ENCODE measurements at places on chromosomes 7 and 10. TPM values are rescaled to one million over a fixed set of nuclear protein-coding genes. Genes with fewer than 3 reads are reported as not detected.

DNA sequence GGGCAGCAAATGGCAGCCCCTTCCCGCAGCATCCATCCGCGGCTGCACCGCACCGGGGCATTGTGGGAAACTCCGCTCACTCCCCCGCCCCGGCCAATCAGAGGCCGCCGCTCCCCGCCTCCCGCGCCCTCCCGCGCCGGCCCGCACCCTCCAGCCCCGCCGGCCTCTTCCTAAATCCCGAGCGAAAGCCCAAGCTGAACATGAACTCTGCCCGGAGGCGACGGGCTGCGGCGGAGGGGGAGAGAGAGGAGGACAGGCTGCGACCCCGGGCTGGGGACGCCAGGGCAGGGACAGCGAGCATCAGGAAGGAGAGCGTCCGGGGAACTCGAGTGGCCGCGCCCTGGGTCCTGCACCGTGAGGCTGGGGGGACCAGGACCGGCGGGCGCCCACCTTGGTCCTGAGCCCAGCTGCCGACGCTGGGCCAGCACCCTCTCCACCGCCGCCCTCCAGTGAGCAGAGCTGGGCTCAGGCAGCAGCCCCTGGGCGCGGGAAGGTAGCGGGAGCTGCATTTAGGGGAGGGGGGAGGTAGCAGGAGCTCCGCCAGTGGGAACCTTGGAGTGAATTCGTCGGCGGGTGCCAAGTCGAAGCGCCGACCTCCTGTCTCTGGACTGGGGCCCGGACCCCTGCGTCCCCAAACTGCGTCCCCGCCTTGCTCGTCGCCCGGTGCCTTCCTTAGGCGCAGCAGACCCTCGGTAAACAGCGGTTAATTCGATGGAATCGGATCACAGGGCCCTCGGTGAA is at the start of gene DGKI:
Gene DGKI, minus strand, starts transcription at position 148 of the 741 bp plus-strand sequence.
- H3K27ac ChIP-seq = peak within 1 kb of the TSS; percentile 45
- H3K4me3 ChIP-seq = peak within 1 kb of the TSS; percentile 95
- H3K36me3 ChIP-seq = no peaks in the 10 kb centered on the region
- peak; percentile 90 for DNase-seq
- peaks cover 17% of the 10 kb centered on the region for H3K27me3 ChIP-seq

DNA sequence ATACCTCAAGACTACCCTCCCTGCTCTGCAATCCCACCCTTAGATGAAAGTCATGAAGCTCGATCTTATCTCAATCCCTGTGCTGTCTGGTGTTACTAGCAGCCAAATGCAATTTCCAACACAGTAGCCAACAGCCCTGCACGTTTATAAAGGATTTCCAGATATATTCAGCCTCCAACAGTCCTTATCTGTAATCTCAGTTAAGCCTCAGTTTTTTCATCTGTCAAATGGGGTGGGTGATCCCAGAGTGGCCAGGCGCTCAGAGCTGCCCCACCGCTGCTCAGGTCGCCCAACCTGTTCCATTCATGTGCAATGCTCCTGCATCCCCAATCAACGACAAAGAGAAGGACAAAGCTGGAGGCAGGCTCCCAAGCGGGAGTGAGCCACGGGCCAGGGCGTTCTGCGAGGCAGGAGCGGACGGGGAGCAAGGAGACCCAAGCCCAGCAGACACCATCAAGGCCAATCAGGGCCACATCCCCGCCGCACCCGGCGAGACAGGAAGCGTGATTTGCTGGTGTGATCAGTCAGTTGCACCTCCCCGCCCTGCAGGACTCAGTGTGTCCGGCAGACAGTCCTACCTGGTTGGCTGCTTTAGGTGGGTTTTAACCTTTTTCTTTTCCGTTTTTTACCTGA is 19.7 kb downstream of the PDGFA start:
- H3K4me1 ChIP-seq = peaks cover 4% of the 10 kb centered on the region
- DNase-seq = peak; percentile 8

- no peak overlapping the region for H3K27ac ChIP-seq
- DNase-seq = no peak
- H3K27me3 ChIP-seq = peaks cover 3% of the 10 kb centered on the region
- no peaks in the 10 kb centered on the region for H3K36me3 ChIP-seq
- no peak overlapping the region for H3K4me3 ChIP-seq
These were observed 4.0 kb downstream of the EFCAB10 start for GRCh38 chr7:105577251-105577650.

DNA sequence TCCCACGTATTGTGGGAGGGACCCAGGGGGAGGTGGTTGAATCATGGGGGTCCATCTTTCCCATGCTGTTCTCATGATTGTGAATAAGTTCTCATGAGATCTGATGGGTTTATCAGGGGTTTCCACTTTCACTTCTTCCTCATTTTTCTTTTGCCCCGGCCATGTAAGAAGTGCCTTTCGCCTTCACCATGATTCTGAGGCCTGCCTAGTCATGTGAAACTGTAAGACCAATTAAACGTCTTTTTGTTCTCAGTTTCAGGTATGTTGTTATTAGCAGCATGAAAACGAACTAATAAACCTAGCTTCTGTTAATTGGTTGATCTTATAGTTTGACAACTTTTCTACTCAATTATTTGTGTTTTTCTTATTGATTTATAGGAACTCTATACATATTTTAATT is 206.3 kb downstream of the NXPH1 start:
- no peaks in the 10 kb centered on the region for H3K4me1 ChIP-seq
- no peaks in the 10 kb centered on the region for H3K36me3 ChIP-seq
- H3K27ac ChIP-seq = no peak overlapping the region
- H3K27me3 ChIP-seq = no peaks in the 10 kb centered on the region
- H3K4me3 ChIP-seq = no peak overlapping the region

GRCh38 chr7:130938661-130939060 is 204.7 kb upstream of the KLF14 start:
- no peaks in the 10 kb centered on the region for H3K36me3 ChIP-seq
- H3K27ac ChIP-seq = no peak overlapping the region
- no peak for DNase-seq
- peaks cover 3% of the 10 kb centered on the region for H3K27me3 ChIP-seq

The GJD4 gene
- not detected for total RNA-seq

The LRRC72 gene
- total RNA-seq = not detected

The TSPAN33 gene
- 6.6 TPM for total RNA-seq

The ZNF365 gene
- 0.76 TPM for total RNA-seq

The SLC18A3 gene
- total RNA-seq = 21.5 TPM

The FAM25A gene
- not detected for total RNA-seq

All from glutamatergic neuron (in vitro differentiated cells).